H1 (cell line): ENCODE measurements at places on chromosomes 16 and 17. TPM values are rescaled to one million over a fixed set of nuclear protein-coding genes. Genes with fewer than 3 reads are reported as not detected.

- peaks cover 20% of the 10 kb centered on the region for H3K36me3 ChIP-seq
- no peaks in the 10 kb centered on the region for H3K27me3 ChIP-seq
- no peak for DNase-seq
- H3K4me1 ChIP-seq: no peaks in the 10 kb centered on the region
- no peak overlapping the region for H3K4me3 ChIP-seq
These were observed 65.5 kb downstream of the PLD6 start for GRCh38 chr17:17140590-17140980.

DNA sequence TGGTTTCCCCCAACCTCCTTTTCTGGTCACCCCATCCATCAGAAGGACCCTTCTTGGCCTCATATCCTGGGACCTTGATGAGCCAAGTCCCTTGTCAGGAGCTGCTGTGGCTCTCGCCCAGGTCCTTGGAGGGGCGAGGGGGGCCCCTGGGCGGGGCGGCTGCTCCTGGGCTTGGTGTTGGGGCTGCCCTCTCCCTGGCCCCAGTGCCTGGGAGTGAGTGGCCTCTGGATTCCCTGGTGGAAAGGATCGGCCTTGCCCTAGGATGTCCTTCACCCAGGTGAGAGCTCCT lies 6.2 kb upstream of the NOTUM start:
- H3K36me3 ChIP-seq: no peaks in the 10 kb centered on the region
- no peak overlapping the region for H3K27ac ChIP-seq
- H3K27me3 ChIP-seq: peaks cover 35% of the 10 kb centered on the region

- no peaks in the 10 kb centered on the region for H3K27me3 ChIP-seq
- no peaks in the 10 kb centered on the region for H3K4me1 ChIP-seq
- no peak overlapping the region for H3K4me3 ChIP-seq
- DNase-seq: no peak
- no peaks in the 10 kb centered on the region for H3K36me3 ChIP-seq
These were observed 164.6 kb downstream of the CPPED1 start for GRCh38 chr16:12639044-12639443.

- peak; percentile 66 for DNase-seq
- H3K27me3 ChIP-seq: peaks cover 42% of the 10 kb centered on the region
- no peaks in the 10 kb centered on the region for H3K36me3 ChIP-seq
- no peak overlapping the region for H3K27ac ChIP-seq
These were observed 2.4 kb upstream of the SDK2 start for GRCh38 chr17:73646409-73647300.

- H3K27ac ChIP-seq: no peak overlapping the region
- peaks cover 23% of the 10 kb centered on the region for H3K36me3 ChIP-seq
- H3K4me1 ChIP-seq: peaks cover 8% of the 10 kb centered on the region
These were observed 217.0 kb downstream of the ZNF423 start for GRCh38 chr16:49638673-49639610.

DNA sequence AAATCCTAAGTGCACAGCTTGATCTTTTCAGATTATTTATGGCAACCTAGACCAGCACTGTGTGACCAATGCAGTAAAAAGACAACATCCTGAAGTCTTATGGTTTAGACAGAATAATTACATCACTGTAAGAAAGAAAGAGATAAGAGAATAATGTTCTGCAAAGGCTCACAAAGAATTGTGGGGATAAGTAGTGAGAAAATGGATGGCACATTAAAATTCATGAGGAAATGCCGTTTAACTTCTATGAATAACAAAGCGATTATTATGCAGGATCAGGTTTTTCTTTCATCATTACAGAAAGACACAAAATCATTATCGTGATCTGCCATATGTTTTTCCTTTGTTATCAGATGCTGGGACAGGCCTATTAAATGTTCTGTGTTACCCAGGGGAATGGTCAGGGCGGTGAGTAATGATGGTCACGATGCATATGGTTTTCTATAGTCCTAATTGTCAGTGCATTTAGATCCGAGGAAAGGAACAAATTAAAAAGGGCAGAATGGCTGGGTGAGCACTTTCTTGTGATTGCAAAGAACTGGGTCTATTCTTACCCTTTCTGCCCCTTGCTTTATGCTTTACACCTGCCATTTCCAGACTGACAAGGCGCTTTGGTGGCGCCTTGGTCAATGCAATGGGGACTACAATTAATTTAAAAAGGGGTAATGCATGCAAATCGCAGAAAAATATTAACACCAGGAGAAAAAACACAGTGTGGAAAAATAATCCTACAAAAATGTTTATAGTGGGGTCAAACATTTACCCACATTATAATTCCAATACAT lies 18.1 kb upstream of the DHX40 start:
- no peak overlapping the region for H3K27ac ChIP-seq
- H3K4me1 ChIP-seq: no peaks in the 10 kb centered on the region
- H3K36me3 ChIP-seq: no peaks in the 10 kb centered on the region
- no peak overlapping the region for H3K4me3 ChIP-seq
- DNase-seq: no peak

DNA sequence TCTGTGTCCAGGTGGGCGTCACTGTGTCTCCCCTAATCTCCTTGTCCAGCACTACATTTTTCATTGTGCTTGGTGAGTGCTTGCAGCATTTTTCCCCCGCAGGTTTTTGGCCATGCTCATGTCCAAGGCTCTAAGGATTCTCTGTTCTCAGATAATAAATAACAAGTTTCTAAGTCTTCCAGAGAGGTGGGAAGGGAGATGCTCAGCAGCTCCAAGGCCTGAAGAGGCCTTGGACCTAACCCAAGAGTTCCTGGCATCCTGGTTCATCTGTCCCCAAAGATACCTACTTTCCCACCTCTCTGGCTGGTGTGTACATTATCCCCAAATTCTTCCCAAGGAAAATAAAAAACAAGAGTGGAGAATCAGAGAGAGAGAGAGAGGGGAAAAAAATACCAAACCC lies 45.3 kb downstream of the MEOX1 start:
- no peak for DNase-seq
- no peak overlapping the region for H3K27ac ChIP-seq
- no peaks in the 10 kb centered on the region for H3K4me1 ChIP-seq
- H3K36me3 ChIP-seq: no peaks in the 10 kb centered on the region
- no peak overlapping the region for H3K4me3 ChIP-seq

Gene GFER
- total RNA-seq: 37.9 and 45.4 TPM in 2 replicates

Gene APOBR
- total RNA-seq: not detected in 2 replicates

Gene BCL6B
- total RNA-seq: 7.4 and 8.7 TPM in 2 replicates
